Activated CD8-positive, alpha-beta memory T cell treated with anti-CD3 and anti-CD28 coated beads, Interleukin-2, amount 50 U/mL, for 48 hours (primary cell): ENCODE measurements at places on chromosomes 7 and 10.

GRCh38 chr7:37476428-37476827 lies 27.8 kb upstream of the ELMO1 start:
- no peak for DNase-seq

- no peak for DNase-seq
Observed at GRCh38 chr7:5462216-5462615, 38.6 kb upstream of the TNRC18 start.

GRCh38 chr7:154442939-154443338 lies 390.7 kb downstream of the DPP6 start:
- no peak for DNase-seq

GRCh38 chr10:109773288-109774120 lies 149.8 kb downstream of the XPNPEP1 start:
- DNase-seq, result no peak

GRCh38 chr7:103120362-103120761 lies 28.5 kb downstream of the NAPEPLD start:
- DNase-seq, result no peak
